Naive thymus-derived CD4-positive, alpha-beta T cell (primary cell): ENCODE measurements at places on chromosomes 5 and 9. TPM values are rescaled to one million over a fixed set of nuclear protein-coding genes. Genes with fewer than 3 reads are reported as not detected.

DNA sequence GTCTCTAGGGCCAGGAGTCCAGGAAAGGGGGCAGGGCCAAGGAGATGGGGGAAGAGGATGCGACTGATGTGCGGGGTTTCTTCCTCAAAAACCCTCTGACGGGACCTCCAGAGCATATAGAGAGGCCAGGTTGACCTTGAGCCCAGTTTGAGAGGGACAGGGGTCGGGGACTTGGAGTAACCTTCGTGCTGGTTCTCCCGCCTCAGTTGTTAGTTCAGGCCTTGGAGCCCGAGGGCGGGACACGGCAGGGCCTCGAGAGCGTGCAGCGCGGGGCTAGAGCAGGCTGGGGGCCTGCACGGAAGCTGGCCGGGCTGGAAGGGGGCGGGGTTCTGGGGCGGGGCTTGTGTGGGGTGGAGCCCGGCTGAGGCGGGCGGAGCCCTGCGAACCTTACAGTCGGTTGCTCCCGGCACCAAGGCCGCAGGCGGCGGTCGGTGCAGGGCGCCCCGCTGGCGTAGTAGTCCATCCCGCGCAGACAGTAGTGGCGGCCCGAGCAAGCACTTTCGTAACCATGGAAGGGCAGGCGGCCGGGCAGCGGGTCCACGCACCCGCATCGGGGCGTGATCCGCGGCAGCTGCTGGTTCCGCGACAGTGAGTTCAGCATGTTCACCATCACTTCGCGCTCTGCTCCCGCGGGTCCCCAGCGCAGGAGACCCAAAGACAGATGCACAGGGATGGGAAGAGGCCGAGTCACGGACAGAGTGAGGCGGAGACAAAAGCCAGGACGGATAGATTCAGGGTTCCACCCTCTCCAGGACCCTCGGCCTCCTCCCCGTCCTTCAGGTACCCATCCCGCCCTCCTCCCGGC is 4.0 kb upstream of the MYORG start:
- H3K4me1 ChIP-seq: peaks cover 22% of the 10 kb centered on the region
- H3K27ac ChIP-seq: peak overlapping the region; percentile 65
- H3K36me3 ChIP-seq: no peaks in the 10 kb centered on the region

- H3K4me1 ChIP-seq: no peaks in the 10 kb centered on the region
- no peak overlapping the region for H3K27ac ChIP-seq
- H3K36me3 ChIP-seq: no peaks in the 10 kb centered on the region
- DNase-seq: no peak
Observed at GRCh38 chr5:33852319-33852718, 39.5 kb downstream of the ADAMTS12 start.

- no peaks in the 10 kb centered on the region for H3K4me1 ChIP-seq
- no peaks in the 10 kb centered on the region for H3K27me3 ChIP-seq
- no peak overlapping the region for H3K4me3 ChIP-seq
- no peak for DNase-seq
- no peak overlapping the region for H3K27ac ChIP-seq
Observed at GRCh38 chr9:87516222-87516925, 18.7 kb downstream of the DAPK1 start.

The SV2C gene
- not detected for total RNA-seq

- H3K27ac ChIP-seq: no peak overlapping the region
- H3K4me3 ChIP-seq: no peak overlapping the region
- no peaks in the 10 kb centered on the region for H3K27me3 ChIP-seq
- H3K36me3 ChIP-seq: no peaks in the 10 kb centered on the region
- peak; percentile 36 for DNase-seq
- no peaks in the 10 kb centered on the region for H3K4me1 ChIP-seq
Observed at GRCh38 chr9:135602789-135603481, 36.4 kb downstream of the GLT6D1 start.

- H3K27me3 ChIP-seq: no peaks in the 10 kb centered on the region
- H3K4me3 ChIP-seq: no peak overlapping the region
- H3K4me1 ChIP-seq: peaks cover 4% of the 10 kb centered on the region
- H3K27ac ChIP-seq: no peak overlapping the region
Observed at GRCh38 chr5:137891849-137892248, 2.6 kb downstream of the PKD2L2 start.

The FBN2 gene
- total RNA-seq: not detected in 2 replicates

The GPRIN1 gene
- total RNA-seq: 0.11 TPM

DNA sequence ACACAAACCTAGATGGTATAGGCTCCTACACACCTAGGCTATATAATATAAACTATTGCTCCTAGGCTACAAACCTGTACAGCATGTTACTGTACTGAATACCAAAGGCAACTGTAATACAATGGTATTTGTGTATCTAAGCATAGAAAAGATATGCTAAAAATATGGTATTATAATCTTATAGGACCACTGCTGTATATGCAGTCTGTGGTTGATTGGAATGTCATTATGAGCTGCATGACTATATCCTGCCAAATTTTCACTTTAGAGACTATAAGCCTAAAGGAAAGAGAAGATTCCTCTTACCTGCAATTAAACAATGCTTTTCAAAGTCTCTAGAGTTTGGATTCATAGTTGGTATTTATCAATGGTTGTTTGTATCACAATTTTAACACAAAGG is 24.7 kb upstream of the ACOT12 start:
- H3K4me3 ChIP-seq: no peak overlapping the region
- no peak overlapping the region for H3K27ac ChIP-seq
- H3K27me3 ChIP-seq: no peaks in the 10 kb centered on the region
- H3K4me1 ChIP-seq: no peaks in the 10 kb centered on the region

DNA sequence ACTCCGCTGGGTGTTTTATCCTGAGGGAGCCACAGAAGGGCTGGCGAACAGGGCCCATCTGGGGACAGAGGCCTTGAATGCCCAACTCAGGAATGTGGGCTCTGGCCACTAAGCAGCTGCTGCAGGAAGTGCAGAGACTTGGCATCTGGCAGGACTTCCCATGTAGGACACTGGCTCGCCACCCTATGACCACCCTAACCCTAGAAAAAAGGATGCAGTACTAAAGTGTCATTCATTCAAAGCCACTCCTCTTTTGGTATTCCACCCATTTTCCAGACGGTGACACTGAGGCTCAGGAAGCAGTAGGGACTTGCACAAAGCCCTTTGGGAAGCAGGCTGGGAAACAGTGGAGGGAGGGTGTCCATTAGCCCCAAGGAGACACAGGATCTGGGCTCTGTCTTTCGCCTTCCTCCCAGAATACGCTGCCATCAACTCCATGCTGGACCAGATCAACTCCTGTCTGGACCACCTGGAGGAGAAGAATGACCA is 3.0 kb downstream of the BBLN start:
- peaks cover 5% of the 10 kb centered on the region for H3K36me3 ChIP-seq
- no peaks in the 10 kb centered on the region for H3K27me3 ChIP-seq
- no peak for DNase-seq
- H3K4me1 ChIP-seq: peaks cover 11% of the 10 kb centered on the region
- H3K4me3 ChIP-seq: no peak overlapping the region
- H3K27ac ChIP-seq: no peak overlapping the region

The SPATA31C1 gene
- total RNA-seq: not detected
